Osteocyte (in vitro differentiated cells): ENCODE measurements at places on chromosomes 1 and 21. TPM values are rescaled to one million over a fixed set of nuclear protein-coding genes. Genes with fewer than 3 reads are reported as not detected.

DNA sequence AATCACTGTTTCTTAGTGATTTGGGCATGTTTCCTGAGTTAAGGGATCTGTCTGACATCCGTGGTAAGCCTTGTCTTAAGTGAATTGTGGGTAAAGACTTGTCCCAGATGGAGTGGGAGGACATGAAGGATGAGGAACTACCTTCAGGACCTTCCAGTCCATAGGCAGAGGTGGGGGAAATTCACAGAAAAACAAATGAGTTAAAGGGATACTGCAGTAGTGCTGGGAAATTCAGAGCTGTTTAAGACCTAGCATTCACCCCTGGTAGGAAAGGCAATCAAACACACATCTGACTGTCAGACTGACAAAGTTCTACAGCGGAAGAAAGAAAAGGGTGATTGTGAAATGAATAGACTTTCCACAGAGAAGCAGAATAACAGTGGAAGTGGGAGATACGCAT, 3.0 kb downstream of the GNAT2 start:
- no peaks in the 10 kb centered on the region for H3K27me3 ChIP-seq
- DNase-seq, result no peak
- no peak overlapping the region for H3K27ac ChIP-seq
- H3K4me3 ChIP-seq, result no peak overlapping the region
- H3K36me3 ChIP-seq, result no peaks in the 10 kb centered on the region

- H3K36me3 ChIP-seq, result no peaks in the 10 kb centered on the region
- no peak overlapping the region for H3K27ac ChIP-seq
- H3K4me3 ChIP-seq, result no peak overlapping the region
- H3K27me3 ChIP-seq, result no peaks in the 10 kb centered on the region
- no peak for DNase-seq
These were observed 80.4 kb downstream of the RUNX1 start for GRCh38 chr21:34968414-34969333.

DNA sequence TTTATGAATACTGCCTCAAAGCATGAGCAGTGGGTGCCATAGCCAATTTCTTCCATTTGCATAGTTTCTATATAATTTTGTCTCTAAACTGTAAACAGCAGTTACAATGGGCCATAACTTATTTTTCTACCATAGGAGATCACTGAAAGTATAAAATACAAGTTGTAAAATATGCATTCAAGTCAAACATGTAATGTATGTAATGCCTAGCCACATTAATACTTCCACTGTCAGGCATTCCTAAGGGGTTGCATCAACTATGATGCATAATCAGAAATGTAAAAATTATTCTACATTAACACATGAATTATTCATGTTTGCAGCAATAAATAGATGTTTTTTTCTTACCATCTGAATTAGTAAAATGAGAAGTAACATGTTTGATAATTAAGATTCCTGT, 560.3 kb upstream of the ZP4 start:
- H3K4me3 ChIP-seq, result no peak overlapping the region
- DNase-seq, result no peak
- H3K27me3 ChIP-seq, result no peaks in the 10 kb centered on the region
- peaks cover 3% of the 10 kb centered on the region for H3K36me3 ChIP-seq
- peaks cover 6% of the 10 kb centered on the region for H3K4me1 ChIP-seq

DNA sequence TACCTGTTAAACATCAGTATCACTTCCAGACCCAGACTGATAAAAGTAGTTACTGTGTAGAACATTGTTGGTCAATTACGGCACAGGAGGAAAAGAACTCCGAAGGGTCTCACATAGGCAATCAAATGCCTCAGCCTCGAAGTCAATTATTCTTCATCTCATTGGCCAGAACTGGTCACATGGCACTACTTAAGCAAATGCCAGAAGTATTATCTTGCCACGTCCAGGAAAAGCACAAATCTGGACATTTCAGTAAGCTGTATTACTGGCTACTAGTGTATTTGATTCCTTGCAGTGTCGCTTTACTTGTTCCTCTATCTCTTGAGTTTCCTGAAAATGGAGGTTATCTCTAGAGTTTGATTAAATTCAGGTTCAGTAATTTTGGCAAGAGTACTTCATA, 24.4 kb downstream of the DIO1 start:
- DNase-seq, result no peak
- no peak overlapping the region for H3K27ac ChIP-seq
- no peaks in the 10 kb centered on the region for H3K4me1 ChIP-seq
- H3K4me3 ChIP-seq, result no peak overlapping the region
- peaks cover 26% of the 10 kb centered on the region for H3K36me3 ChIP-seq

GRCh38 chr1:164801791-164802502, 243.0 kb downstream of the PBX1 start:
- no peaks in the 10 kb centered on the region for H3K27me3 ChIP-seq
- H3K4me3 ChIP-seq, result no peak overlapping the region
- H3K36me3 ChIP-seq, result peaks cover 17% of the 10 kb centered on the region
- peaks cover 25% of the 10 kb centered on the region for H3K4me1 ChIP-seq
- DNase-seq, result no peak

DNA sequence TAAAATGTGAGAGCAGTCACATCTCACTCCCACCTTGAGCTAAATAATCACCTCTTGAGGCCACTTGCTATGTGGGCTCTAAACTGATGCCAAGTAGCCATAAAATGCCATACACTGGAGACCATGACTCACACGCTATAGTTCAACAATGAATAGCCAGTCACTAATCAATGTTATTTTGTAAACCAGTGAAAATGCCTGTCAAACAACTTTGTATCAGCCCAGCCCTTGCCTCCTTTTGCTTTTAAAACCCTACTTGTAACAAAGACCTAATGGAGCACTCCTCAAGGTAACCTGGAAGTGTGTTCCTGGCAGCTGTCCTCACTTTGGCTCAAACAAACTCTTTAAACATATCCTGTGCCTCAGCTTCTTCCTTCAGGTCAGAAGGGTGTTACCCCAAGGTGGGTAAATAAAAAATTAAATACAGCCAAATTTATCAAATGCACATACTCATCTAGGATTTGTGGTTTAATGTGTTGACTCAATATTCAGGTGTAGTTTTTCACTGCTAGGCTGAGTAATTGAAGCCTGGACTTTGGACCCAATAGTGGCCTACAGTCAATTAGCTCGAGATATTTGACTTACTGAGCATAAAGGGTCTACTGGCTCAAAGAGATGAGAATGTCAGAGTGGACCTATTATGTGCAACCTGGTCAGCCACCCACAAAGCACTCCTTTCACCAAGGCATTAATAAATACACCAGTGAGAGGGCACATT, 154.3 kb downstream of the COQ8A start:
- no peak overlapping the region for H3K27ac ChIP-seq
- H3K27me3 ChIP-seq, result no peaks in the 10 kb centered on the region
- DNase-seq, result no peak
- no peak overlapping the region for H3K4me3 ChIP-seq

DNA sequence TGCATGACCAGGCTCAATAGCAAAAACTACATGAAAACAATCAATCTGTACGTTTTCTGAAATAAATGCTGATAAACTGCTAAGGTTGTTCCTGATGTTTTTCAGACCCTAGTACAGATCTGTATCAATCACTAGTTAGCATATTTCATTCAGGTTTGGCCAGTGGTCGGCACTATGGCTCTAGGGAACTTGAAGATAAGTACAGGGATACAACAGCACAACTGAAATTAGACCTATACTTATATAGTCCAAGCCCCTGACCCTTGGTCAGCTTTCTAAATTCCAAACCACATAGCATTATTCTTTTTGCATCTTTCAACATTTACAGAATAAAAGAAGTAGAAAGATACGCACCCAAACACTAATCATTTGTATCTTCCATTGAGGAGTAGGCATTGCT, 142.7 kb downstream of the PLPPR4 start:
- no peak overlapping the region for H3K4me3 ChIP-seq
- no peaks in the 10 kb centered on the region for H3K36me3 ChIP-seq
- H3K27ac ChIP-seq, result no peak overlapping the region
- H3K27me3 ChIP-seq, result peaks cover 6% of the 10 kb centered on the region

DNA sequence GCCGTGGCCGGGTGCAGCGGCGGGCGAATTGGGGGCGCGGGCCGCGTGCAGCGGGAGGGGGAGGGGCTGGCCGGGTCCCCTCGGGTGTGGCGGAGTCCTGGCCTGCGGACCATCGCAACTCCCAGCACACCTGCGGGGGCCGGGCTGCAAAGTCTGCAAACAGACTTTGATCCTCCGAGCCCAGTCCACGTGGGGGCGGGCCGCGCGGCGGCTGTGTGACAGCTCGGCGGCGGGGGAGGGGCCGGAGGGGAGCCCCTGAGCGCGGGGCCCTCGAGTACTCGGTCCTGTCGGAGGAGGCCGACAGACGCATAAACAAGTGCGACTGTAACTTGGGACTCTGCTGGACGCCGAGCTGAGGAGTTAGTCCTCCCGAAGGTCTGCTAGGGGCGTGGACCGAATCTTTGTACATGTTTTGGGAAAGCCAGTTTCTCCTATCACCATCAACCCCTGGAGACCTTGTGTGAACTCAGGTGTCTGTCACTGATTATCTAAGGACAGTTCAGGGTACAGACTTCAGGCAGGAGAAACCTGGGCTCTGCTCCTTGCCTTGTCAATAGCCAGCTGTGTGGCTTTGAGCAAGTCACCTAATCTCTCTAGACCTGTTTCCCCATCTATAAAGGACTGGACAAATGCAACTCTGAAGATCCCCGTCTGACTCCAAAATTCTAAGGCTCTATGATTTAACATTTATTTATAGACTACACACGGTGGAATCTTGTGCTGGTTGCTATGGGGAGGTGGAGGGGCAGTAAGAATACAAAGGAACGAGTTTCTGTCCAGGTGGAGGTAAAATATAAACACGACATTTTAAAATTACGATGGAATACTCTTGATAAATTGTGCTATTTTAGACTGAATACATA, 710 bp upstream of the SLC30A1 start:
- peak overlapping the region; percentile 81 for H3K4me3 ChIP-seq
- no peak overlapping the region for H3K27ac ChIP-seq
- DNase-seq, result no peak
- peaks cover 31% of the 10 kb centered on the region for H3K4me1 ChIP-seq

- H3K27ac ChIP-seq, result peak overlapping the region; percentile 55
- peaks cover 8% of the 10 kb centered on the region for H3K4me1 ChIP-seq
- H3K27me3 ChIP-seq, result peaks cover 4% of the 10 kb centered on the region
- no peak for DNase-seq
- H3K4me3 ChIP-seq, result no peak overlapping the region
These were observed 137.1 kb downstream of the CAMTA1 start for GRCh38 chr1:6922096-6922931.

DNA sequence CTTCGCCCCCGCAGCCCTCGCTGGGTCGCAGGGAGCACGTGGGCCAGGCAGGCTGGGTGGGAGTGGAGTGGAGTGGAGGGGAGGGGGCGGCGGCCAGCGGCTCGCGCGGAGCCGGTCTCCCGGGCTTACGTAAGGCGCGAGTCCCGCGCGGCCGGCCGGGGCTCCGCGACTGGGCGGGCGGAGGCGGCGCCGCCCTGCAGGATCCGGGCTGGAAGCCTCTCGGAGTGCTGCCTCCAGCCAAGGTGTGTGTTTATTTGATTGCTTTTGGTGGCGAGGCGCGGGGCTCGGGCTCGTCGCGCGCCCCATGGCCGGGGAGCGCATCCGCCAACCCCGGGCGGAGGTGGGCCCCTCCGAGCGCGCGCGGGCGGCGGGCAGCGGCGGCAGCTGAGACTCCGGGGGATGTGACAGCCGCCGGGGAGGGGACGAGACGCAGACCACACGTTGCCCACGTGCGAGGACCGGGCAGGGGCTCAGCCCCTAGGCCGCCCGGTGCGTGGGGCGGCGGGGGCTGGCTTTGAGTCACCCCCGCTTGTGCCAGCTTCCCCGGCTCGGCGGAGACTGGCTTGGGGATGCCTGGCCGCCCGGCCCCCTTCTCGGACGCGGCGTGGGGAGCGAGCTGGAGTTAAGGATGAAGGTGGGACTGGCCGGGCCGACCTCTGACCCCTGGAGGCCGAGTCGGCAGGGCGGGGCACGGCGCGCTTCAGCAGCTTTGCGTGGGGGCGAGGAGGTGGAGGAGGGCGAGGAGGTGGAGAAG, 402 bp upstream of the AK4 start:
- peak overlapping the region; percentile 79 for H3K4me3 ChIP-seq
- peak; percentile 85 for DNase-seq
- peak overlapping the region; percentile 23 for H3K27ac ChIP-seq
- H3K36me3 ChIP-seq, result no peaks in the 10 kb centered on the region
- peaks cover 24% of the 10 kb centered on the region for H3K4me1 ChIP-seq

DNA sequence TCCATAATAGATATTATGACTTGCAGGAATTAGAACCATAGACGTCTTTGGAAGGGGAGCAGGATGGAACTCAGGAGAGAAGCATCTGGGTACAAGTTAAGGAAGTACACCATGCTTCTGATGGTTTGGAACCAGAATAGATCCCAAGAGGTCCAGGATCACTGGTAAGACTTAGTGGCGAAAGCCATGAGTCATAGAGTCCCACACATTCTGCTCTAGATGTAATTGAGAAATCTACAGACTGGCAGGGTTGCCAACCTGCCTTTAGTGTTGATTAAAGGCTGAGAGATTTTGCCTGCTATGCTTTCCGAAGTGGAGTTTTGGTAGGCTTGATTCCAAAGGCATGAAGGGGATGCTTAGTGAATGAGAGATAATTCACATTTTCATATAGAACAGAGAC, 57.1 kb upstream of the C1orf87 start:
- H3K27ac ChIP-seq, result peak overlapping the region; percentile 99
- peaks cover 72% of the 10 kb centered on the region for H3K4me1 ChIP-seq
- H3K4me3 ChIP-seq, result peak overlapping the region; percentile 70
- DNase-seq, result no peak
- H3K36me3 ChIP-seq, result peaks cover 33% of the 10 kb centered on the region

- H3K36me3 ChIP-seq, result peaks cover 12% of the 10 kb centered on the region
- peaks cover 7% of the 10 kb centered on the region for H3K4me1 ChIP-seq
- DNase-seq, result no peak
- no peak overlapping the region for H3K27ac ChIP-seq
- H3K27me3 ChIP-seq, result no peaks in the 10 kb centered on the region
These were observed 81.2 kb upstream of the RAVER2 start for GRCh38 chr1:64663668-64664067.

NBPF4 gene
- total RNA-seq, result not detected in 2 replicates

CDK11B gene
- 28.8 and 29.7 TPM in 2 replicates for total RNA-seq

DVL1 gene
- 92.9 and 95.7 TPM in 2 replicates for total RNA-seq

RGS4 gene
- total RNA-seq, result 99.0 and 121 TPM in 2 replicates

GSTM2 gene
- total RNA-seq, result 38.6 and 39.0 TPM in 2 replicates
